ENCODE measurements at places on chromosomes 6 and 20.

- DNase-seq: no peak
Measured at GRCh38 chr6:157681041-157681650, 141.9 kb upstream of the SNX9 start.

GRCh38 chr20:57794036-57794435 is 84.2 kb upstream of the PMEPA1 start:
- DNase-seq: no peak

DNA sequence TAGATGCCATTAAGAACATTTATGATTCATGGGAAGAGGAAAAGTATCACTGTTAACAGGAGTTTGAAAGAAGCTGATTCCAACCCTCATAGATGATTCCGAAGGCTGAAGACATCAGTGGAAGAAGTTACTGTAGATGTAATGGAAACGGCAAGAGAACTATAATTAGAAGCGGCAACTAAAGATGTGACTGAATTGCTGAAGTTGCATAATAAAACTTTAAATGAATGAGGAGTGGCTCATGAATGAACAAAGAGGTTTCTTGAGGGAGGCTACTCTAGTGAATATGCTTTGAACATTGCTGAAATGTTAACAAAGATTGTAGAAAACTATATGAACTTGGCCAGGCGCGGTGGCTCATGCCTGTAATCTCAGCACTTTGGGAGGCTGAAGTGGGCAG is 84.1 kb downstream of the PHIP start:
- DNase-seq: no peak

GRCh38 chr6:82979657-82980056 is 86.0 kb downstream of the UBE3D start:
- no peak for DNase-seq

- DNase-seq: no peak
Measured at GRCh38 chr6:136158971-136159370, 91.1 kb downstream of the MTFR2 start.

DNA sequence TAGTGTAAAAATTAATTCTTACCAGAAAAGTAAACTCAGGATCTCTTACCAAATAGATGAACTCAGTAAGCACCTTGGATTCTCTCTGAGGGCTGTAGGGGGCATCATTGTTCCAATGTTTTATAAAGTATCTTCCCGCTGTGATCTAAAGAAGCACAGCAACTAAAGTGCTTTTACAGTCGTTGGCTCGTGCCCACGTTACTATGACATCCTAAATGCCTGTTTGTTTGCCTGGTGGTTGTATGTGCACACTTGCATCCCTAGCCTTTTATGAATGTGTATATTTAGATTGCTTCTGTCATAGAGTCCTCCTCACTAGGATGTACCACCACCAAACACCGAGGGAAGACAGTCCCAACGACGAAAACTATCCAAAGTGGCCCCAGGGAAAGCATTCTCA is 34.5 kb downstream of the SLX4IP start:
- peak; percentile 52 for DNase-seq

GRCh38 chr6:2259002-2259494 is 13.6 kb upstream of the GMDS start:
- no peak for DNase-seq

DNA sequence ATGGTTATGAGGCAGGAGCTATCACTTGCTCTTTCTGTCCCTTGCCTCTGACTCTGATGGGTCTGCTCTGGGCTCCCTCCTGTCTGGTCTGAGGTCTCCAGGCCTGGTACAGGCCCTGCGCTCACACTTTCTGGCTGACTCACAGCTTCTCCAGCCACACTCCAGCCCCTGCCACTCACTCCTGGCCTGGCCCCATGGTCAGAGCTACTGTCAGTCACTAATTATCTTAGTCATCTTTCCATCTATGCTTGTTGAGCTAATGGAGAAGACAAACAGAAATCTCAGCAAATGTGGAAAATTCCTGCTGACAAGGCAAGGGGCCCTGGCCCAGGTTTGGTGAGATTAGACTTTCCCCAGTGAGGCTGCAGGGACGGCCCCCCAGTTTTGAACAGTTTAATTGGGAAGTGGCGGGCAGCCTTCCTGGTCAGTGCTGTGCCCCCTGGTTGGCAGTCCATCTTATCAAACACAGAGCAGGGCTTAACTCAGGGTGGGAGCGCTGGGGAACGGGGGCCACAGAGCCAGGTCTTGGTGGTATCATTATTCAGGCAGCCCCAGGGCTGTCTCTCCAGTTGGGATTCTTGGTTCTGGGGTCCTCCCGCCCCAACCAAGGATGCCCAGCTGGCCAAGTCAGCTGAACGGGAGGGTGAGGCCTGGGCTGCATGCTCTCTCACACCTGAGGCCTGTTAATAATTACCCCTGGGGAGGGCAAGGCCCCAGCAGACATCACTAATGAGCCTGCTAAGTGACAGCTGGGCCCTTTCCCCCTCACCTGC is 63.4 kb downstream of the VEGFA start:
- DNase-seq: no peak

GRCh38 chr6:117840541-117840983 is 66.5 kb upstream of the SLC35F1 start:
- DNase-seq: peak; percentile 8

- no peak for DNase-seq
Measured at GRCh38 chr6:109008537-109009235, 86.0 kb downstream of the SESN1 start.

- DNase-seq: no peak
Measured at GRCh38 chr6:2739335-2739734, 11.4 kb downstream of the MYLK4 start.

DNA sequence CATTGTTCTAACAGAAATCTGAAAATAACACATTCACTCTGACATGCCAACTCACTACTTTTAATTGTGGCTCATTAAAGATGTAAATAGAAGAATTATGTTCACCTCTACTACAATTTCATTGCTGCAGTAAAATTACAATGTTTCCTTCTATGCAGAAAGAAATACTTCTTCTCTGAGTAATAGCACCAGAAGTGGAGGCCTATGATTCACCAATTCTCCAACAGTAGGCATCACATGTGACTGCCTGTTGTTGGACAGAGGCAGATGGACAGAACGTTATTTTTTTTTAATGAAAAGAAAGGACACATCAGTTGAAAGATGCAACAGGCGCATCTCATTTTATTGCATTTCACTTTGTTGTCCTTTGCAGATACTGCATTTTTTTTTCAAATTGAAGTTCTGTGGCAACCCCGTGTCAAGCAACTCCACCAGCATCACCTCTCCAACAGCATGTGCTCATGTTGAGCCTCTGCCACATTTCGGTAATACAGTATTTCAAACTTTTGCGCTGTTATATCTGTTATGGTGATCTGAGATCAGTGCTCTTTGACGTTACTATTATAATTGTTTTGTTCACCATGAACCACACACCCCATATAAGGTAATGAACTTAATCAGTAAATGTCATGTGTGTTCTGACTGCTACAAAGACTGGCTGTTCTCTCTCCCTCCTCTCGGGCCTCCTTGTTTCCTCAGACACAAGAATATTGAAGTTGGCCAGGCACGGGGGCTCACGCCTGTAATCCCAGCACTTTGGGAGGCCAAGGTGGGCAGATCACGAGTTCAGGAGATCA is 121.4 kb downstream of the ATXN1 start:
- DNase-seq: peak; percentile 58

- DNase-seq: no peak
Measured at GRCh38 chr6:161318456-161318855, 44.6 kb upstream of the AGPAT4 start.

DNA sequence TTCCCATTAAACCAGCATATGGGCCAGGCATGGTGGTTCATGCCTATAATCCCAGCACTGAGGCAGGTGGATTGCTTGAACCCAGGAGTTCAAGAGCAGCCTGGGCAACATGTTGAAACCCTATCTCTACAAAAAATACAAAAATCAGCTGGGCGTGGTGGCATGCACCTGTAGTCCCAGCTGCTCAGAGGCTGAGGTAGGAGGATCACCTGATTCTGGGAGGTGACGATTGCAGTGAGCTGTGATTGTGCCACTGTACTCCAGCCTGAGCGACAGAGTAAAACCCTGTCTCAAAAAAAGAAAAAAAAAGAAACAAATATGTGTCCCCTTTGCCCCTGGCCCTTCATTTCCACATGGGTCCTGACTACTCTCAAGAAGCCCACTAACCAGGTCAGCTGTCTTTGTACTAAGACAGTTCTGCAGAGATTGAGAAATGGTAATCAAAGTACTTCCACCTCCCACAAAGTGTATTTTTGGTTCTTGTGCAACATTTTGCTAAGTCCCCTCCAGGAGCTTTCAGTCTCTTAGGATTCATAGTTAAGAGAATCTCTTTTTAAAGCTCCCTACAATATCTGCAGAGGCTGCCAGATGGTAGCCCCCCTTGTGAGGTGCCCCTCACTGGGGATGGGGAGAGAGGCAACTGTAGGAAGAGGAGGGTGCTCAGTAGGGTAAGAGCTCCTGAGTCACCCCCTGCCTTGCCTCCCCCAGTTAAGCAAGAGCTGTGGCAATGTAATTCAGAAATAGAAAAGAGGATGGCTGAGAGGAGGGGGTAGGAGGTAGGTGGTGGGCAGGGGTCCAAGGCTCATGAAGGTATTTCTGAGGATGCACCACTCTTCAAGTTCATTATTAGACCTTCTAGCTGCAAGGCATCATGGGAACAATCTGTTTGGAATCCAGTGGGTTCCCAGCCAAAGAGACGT is 16.5 kb upstream of the WFDC2 start:
- DNase-seq: no peak
